Esophagus squamous epithelium (tissue), 5 donors: ENCODE measurements at places on chromosomes 3 and 15.

DNA sequence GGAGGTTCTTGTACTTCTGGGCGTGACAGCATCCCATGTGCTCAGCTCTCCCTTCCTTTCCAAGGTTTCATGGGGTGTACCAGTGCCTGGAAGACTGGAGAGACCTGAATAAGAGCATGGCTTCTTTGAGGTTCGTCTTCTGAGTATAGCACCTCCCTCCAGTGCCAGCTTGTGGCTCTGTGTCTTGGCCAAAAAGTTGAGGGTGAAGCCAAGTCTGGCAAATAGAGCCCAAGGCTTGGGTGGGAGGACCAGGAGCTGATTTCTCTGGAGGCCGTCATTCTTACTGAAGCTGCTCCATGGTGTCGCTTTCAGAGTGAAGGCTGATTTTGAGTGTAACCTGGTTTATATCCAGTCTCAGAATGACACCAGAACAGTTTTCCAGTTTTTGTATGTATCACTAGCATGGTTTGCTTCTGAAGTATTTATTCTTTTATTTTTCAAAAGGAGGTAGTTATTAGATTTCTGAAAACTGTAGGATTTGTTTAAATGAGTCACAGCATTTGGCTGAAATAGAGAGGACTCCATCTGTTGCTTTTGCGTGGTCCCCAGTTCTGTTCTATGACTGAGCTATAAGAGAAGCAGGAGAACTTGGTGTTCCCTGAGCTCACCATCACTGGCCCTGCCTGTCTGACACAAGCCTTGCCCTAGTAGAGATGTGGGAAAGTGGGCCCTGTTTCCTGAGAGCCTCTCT, 47.2 kb downstream of the BSN start:
- DNase-seq, result no peak

DNA sequence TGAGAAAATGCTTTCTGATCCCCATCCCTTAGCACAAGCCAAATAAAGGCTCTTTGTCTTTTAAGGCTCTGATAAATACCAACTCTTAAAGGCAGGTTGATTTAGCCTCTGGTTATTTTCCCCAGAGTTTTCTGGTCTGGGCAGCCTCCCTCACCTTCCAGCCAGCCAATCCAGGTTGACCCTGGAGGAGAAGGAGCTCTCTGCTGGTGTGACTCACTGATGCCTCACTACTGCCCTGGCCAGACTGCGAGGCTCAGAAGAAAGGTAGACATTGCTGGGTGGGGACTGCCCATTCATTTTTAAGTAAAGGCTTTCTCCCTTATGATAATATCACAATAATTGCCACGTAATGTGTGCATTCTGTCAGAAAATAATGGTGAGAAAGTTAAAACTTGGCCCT, 37.1 kb downstream of the SLCO3A1 start:
- DNase-seq, result no peak

DNA sequence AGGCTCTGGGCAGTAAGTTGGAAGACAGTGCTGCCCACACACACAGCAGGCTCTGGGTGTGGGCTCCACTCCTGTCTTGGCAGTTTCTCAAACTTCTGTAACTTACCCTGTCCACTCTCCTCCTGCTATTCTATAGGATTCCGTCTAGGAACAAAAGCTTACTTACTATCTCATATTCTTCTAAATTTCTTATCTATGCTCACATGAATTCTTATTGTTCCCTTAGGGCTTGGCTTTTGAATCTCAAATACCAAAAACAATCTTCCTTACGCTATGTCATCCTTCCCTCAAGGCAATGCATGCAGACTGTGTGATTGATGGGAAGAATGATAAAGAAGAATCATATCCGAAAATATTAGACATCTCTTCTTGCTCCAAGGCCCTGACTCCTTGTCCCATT, 425.9 kb upstream of the ONECUT1 start:
- no peak for DNase-seq

GRCh38 chr3:194262925-194263305, 88.2 kb downstream of the CPN2 start:
- DNase-seq, result no peak

- DNase-seq, result no peak
Measured at GRCh38 chr3:40844896-40845295, 320.1 kb downstream of the ZNF621 start.

- DNase-seq, result no peak
Measured at GRCh38 chr15:62488387-62488786, 323.3 kb upstream of the C2CD4B start.

DNA sequence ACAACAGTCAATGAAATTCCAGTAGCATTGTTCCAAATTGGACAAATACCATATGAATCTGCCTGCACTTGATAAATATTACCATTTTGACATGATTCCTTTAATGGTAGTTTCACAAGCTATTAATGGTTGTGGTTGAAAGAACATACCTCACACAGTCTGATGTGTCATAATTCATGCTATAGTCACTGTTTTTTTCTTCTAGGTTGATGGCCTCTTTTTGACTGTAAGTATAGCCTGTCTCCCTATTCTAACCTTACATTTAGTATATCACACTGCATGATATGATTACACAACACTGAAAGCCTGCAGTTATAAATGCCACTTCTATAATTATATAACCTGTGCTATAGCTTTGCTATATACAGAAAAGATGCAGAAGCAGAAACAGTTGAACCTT, 834.1 kb downstream of the NSUN3 start:
- DNase-seq, result no peak

DNA sequence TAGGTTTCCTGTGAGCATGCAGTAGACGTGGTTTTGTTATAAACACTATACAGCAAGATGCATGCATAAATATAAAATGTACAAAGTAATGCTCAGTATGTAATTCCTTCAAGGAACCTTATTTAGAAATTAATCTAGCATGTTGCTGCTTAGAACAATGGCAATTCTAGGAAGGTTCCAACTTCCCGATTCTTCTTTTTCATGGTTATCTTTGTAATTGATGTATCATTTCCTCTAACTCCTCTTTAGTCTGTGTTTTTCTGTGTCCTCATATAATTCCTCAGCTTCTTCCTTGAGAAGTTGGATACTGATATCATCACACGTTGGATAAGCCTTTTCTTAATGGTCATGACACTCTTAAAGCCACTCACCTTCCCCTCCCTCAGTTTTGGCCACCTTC, 3.5 kb downstream of the TSEN2 start:
- no peak for DNase-seq

- no peak for DNase-seq
Measured at GRCh38 chr15:63380151-63380807, 1.4 kb downstream of the CA12 start.

DNA sequence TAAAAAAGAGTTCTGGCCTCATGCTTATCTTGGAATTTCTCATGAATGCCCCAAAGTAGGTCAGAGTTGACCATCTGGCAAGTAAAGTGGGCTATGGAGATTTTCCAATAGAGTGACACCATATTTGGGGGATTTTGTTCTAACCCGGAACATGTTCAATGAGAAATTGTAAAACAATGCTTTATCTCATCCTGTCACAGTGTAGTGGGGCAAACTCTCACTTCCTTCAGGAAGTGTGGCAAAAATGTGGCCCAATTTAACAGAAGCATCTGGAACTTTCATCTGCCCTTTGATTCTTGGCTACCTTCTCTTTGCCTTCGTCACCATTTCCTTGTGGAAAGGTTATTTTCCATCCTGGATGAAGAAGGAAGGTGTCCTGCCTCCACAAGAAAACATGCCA, 70.8 kb downstream of the ADAMTS9 start:
- no peak for DNase-seq

DNA sequence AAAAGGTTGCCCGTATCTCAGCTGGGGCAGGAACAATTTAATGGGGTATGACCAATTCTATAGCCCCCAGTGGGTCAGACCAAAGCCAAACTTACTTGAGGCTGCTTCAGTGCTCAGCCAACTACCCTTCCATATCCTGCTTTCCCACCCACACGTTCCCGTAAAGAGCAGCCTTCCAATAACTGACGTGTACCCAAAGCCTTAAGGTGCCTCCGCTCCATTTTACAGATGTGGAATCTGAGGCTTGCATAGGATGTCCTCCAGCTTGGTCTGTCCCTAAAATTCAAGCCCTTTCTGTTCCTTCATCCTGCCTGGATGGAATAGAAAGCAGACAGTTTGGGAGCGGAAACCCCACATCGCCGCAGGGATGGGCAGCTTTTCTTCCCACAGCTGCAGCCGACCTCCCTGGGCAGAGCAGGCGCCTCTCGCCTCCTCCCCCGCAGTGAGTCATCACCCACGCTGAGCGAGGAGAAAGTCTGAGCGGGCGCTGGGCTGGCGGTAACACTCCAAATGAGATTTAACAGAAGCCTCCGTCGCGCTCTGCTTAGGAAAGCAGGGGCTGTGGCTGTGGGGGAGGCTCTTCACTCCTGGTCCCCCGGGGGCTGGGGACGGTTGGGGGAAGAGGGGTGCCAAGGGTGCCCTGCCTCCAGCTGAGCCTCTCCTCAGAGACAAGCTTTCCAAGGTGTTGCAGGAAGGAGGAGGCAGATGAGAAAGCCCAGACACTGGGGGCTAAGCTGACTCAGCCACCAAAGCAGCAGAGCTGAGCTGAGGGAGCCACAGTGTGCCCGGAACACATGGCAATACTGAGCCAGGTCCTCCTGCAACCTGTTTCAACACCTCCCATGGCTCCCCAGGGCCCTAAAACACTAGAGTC, 57.8 kb upstream of the HRH1 start:
- no peak for DNase-seq

- DNase-seq, result no peak
Measured at GRCh38 chr3:14769544-14770325, 49.0 kb upstream of the FGD5 start.

GRCh38 chr3:42731476-42732195, 29.0 kb upstream of the HHATL start:
- no peak for DNase-seq

DNA sequence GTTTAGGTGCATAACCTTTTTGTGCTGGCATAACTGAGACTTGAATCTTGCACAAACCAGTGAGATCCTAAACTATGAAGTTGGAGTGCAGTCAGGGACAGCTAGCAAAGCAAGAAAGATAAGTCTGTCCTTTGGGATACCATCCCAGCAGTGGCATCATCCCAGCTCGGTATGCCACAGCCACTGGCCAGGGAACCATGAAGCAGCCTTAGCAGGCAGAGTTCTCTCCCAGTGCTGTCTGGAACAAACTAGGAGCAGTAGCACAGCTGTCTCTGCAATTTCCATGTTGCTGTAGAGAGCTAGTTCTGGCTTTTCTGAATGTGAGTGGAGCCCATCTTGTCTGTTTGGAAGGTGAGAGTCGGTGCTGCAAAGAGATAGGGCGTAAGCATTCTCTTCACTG, 130.3 kb downstream of the DTWD1 start:
- DNase-seq, result no peak

DNA sequence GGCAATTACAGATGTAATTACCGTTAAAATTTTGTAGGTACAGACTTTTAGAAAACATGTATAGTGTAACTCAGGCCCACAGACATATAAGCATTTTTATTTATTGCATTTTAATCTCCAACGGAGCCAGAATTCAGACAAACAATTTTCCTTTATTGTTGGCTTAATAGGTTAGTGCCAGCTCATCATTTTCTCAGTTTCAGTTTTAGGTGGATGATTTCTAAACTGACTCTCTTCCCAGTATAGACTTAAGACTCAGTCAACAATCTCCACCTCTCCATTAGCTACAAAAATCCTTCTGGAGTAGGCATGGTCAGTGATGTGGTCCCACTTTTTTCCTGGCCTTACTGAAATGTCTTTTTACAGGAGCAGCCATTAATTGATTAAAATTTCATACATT, 994.6 kb downstream of the TBL1XR1 start:
- DNase-seq, result no peak

GRCh38 chr3:150611666-150612065, 8.5 kb downstream of the SELENOT start:
- DNase-seq, result no peak

DNA sequence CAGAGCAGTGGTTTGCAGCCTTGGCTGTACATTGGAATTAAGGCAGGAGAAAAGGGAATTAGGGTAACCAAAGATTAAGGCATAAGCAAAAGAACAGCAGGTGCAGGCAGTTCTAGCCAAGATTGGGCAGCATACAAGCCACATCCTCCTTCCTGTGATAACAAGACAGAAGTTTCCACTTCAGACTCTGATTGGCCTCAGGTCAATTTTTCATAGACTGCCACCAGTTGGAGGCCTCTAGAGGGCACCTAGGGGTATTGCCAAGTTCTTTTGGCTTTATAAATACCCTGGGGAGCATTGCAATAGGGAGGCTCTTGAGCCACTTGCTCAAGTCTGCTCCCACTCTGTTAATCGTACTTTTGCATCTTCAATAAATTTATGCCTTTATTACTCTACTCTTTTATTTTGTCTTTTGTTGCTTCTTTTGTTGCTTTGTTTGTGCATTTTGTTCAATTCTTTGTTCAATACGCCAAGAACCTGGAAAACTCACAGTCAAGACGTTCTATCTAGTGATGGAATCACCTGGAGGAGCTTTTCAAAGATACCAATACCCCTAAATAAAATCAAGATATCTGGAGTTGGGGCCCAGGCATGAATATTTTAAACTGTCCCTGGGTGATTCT, 32.2 kb upstream of the FMN1 start:
- no peak for DNase-seq

GRCh38 chr3:106811376-106811775, 565.9 kb upstream of the CCDC54 start:
- no peak for DNase-seq
